ENCODE measurements at places on chromosomes 3 and 15.

GRCh38 chr3:161231861-161232260 is 10.8 kb downstream of the NMD3 start:
- no peak for DNase-seq

GRCh38 chr3:110687138-110687537 is 384.5 kb upstream of the NECTIN3 start:
- no peak for DNase-seq

- DNase-seq: no peak
Observed at GRCh38 chr15:76353903-76354302, 17.3 kb downstream of the ISL2 start.

DNA sequence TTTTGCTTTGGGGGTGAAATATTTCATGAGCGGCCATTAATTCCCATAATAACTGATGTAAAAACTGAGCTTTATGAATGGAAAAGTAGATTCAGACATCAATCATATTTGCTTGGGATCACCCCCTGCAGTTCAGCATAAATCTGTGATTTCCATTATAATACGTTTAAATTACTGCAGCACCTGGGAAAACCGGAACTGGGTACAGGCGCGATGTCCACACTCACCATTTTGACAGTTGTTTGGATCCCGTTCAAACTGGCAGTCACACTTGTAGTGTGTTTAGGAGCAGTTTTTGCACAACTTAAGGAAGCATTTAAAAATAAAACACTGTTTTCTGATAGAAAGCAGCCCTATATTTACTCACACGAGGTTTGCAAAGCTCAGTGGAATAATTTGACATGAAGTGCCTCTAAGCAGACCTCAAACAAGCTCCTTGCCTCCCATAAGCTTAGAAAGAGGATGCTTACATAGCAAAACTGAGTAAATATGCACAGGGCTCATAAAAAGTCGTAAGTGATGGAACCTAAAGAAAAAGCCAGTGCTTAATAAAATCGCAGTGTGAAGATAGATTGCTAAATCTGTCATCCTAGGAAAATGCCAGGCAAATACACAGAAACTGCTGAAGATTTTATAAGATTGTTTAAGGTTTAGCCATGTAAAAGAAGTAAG is 377.6 kb downstream of the PTPRG start:
- no peak for DNase-seq

- DNase-seq: no peak
Observed at GRCh38 chr3:111373239-111373638, 168.8 kb upstream of the CD96 start.

DNA sequence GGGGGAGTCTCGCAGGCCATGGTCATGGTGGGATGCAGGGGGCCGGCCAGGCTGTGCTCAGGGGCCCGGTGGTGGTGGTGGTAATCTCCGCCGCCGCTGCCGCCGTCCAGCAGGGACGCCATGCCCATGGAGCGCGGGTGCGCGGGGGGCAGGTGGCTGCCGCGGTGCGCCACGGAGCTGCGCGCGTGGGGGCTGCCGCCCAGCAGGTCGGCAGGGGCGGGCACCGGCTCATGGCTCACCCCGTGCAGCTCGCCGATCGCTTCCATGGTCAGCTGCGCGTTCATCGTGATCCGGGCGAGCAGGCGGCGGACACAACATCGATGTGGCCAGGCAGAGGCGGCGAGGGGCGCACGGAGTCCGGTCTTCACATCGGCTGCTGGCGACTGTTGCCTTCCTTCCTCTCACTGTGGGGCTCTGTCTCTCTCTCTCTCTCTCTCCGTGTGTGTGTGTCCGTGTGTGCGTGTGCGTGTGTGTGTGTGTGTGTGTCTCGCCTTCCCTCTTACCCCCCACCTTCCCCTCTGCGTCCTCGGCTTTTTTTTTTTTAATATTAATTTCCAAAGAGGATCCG is 451 bp downstream of the ONECUT1 start:
- DNase-seq: peak; percentile 41

GRCh38 chr3:190746531-190746930 is 116.0 kb downstream of the GMNC start:
- DNase-seq: no peak

- no peak for DNase-seq
Observed at GRCh38 chr3:194596906-194597305, 36.3 kb downstream of the TMEM44 start.

DNA sequence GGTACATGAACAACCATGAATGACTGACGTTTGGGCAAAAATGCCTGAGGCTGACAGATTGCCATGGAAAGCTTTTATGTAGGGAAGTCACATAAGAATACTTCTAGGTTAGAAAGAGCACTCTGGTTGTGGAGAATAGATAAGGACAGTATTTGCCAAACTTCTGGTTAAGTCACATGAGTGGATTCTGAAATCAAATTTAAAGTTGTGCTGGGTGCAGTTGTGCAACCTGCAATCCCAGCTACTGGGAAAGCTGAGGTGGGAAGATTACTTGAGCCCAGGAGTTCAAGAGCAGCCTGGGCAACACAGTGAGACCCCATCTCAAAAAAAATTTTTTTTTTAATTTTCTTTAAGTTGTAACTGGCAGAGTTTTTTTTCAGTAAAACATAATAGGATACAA is 7.2 kb upstream of the ZNF148 start:
- no peak for DNase-seq

GRCh38 chr3:56347219-56347871 is 120.9 kb downstream of the ERC2 start:
- peak; percentile 32 for DNase-seq

DNA sequence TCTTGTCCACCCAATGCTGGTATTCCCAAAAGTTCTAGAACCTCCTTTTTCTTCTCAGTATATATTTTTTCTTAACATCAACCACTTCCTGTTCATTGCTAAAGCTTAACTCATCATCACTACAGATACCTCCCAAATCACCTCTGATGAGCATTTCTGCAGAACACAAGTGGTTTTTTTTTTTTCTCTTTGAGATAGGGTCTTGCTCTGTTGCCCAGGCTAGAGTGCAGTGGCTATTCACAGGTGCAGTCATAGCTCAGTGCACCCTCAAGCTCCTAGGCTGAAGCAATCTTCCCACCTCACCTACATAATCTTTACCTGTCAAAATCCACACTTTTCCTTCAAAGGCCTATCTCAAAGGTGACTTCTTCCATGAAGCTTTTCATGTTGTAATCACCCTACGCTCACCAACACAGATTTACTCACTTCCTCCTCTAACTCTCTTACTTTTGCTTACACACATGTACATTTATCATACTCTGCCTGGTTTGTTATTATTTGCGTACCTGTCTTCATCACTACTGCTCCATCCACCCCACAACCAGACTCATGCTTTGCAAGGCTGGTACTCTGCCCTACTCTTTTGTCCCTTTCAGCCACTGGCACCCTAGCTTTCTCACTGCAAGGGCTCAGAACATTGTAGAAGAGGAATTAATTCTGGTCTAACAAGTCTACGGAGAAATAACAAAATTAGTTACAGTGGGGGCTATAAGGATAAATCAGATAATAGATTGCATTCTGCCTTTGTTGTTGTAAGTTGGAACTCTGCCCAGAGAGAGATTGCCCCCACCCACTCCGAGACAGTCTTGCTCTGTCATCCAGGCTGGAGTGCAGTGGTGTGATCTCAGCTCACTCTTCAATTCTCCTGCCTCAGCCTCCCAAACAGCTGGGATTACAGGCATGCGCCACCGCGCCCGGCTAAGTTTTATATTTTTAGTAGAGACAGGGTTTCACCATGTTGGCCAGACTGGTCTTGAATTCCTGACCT is 27.5 kb downstream of the HERC1 start:
- no peak for DNase-seq

- DNase-seq: peak; percentile 72
Observed at GRCh38 chr3:45938864-45939263, 4.4 kb upstream of the CXCR6 start.

DNA sequence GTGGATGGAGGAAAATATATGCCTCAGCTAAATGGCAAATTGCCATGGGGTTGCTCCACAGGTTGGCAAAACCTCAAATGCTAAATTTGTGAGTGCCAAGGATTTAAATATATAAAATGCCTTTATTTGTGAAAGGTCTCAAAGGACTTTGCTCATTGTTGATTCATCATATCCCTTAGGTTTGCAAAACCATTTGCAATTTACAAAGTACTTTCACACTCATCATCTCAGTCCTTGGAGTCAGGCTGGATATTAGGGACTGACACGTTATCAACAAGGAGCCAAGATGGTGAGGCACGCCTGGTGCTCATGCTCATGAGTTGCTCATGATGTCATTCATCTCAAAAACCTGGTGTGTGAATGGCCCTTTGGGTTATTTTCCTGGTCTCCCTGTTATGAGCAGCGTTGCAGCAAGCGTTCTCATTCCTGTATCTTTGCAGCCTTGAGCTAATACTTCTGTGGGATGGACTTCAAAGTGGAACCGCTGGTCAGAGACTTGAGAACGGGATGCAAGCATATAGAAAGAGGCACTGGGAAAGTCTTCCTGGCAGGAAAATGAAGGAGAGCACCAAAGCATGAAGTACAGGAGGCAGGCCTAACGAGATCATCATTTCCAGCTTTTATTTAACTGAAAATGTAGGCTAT is 66.0 kb downstream of the MYO1E start:
- no peak for DNase-seq

GRCh38 chr3:196639483-196640296 is at the start of gene NRROS:
Gene NRROS, plus strand, starts transcription at chr3:196639694. Its CDS starts 14,846 bp downstream, at chr3:196654540.
- DNase-seq: peak; percentile 72

DNA sequence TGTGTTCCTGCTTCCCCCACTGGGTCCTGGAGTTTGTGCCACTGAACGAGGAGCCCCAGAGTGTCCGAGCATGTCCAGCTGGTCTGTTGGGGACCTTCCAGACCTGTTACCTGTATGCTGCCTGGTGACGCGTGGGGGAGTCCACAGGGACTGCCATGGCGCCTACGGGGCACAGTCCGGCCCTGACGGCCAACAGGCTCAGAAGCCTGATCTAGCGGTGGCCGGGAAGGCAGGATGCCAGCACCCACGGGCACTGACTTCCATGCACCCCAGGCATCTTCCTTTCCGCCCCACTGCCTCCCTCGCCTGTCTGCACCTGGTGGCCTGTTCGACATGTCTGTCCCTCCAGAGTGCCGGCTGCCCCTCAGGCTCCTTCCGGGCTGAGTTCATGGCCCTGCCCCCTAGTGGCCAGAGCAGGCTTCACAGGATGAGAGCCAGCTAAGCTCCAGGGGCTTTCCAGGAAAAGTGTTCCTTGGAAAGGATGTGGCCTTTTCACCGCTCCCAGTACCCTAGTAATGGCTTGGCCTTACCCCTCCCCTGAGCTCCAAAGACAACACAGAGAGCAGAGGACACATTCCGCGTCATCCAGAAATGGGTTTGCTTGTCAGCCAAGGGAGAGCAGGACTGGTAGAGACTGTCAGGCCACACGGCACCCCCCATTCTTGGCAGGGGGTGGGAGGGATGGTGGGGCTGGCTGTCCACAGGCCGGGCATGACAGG is 35.7 kb downstream of the NGRN start:
- peak; percentile 73 for DNase-seq

- no peak for DNase-seq
Observed at GRCh38 chr3:53089511-53089910, 40.7 kb downstream of the RFT1 start.

DNA sequence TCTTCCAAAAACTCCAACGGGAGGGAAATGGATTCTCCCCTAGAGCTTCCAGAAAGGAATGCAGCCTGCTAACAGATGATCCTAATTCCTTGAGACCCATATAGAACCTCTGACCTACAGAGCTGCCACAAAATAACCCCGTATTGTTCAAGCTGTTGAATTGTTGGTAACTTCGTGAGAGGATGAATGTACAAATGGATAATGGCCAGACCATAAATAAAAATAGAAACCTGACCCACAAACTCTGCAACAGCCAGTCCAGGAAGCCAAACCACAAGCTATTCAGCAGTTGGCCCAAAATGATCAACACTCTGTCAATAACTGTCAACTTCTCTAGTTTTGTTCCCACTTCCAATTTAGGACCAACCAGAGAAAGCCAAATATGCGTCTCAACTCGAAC is 414.0 kb upstream of the ZNF717 start:
- DNase-seq: no peak

DNA sequence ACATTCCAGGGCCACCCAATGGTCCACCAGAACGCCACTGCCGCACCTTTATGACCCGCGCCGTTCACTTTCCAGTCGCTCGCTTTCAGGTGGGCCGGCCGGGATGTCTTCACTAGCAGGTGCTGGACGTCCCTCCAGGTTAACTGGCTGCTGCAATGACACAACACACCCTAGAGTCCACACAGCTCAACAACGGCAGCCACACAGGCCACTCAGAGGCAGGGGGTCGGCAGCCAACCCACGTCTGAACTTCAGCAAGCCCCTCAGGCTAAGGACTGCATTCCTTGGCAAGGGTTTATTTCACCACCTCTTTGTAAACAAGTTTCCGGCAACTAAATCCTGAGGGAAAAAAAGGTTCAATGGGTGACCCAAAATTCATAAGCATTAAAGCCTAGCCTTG is 89.2 kb upstream of the SNRPA1 start:
- no peak for DNase-seq

- no peak for DNase-seq
Observed at GRCh38 chr15:57566834-57567233, 24.9 kb upstream of the MYZAP start.

DNA sequence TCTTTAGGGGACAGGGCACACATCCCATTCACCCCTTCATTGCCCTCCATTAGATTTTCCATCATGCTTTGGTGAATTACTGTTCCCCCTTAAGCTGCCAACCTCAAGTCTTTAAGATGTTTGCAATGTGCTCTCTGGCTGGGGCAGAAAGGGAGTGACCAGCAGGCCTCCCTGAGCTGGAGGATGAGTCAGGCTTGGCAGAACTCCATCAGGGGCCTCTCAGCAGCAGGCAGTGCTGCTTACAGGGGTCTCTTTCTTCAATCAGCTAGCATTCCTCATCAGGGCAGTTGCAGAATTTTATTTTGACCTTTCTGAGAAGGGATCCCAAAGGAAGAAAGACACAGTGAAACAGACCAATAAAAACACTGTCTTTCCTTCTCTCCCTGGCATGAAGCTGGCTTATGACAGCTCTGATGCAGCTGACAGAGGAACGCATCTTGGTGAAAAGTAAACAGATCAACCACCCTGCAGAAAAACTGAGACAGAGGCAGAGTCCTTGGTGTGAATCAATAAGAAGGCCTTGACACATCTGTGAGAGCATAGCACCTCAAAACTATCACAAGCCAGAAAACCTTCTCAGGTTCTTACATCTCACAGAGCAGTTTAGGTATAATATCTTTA is 88.7 kb upstream of the MRPL3 start:
- DNase-seq: no peak

GRCh38 chr3:6825524-6825923 is 35.4 kb upstream of the GRM7 start:
- DNase-seq: no peak

DNA sequence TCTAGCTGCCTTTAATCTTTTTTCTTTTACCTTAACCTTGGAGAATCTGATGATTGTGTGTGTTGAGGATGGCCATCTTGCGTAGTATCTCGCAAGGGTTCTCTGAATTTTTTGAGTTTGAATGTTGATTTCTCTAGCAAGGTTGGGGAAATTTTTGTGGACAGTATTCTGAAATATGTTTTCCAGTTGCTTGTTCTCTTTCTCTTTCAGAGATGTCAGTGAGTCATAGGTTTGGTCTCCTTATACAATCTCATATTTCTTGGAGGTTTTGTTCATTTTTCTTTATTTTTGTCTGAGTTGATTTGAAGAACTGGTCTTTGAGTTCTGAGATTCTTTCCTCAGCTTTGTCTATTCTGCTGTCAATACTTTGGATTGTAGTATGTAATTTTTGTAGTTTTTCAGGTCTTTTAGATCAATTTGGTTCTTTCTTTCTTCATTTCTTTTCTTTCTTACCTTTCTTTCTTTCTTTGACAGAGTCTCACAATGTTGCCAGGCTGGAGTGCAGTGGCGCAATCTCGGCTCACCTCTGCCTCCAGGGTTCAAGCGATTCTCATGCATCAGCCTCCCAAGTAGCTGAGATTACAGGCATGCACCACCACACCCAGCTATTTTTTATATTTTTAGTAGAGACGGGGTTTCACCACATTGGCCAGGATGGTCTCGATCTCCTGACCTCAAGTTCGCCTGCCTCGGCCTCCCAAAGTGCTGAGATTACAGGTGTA is 366.4 kb upstream of the RASGRP1 start:
- no peak for DNase-seq
